Lower lobe of right lung (tissue), 2 donors: ENCODE measurements at places on chromosomes 4 and X. TPM values are rescaled to one million over a fixed set of nuclear protein-coding genes. Genes with fewer than 3 reads are reported as not detected.

DNA sequence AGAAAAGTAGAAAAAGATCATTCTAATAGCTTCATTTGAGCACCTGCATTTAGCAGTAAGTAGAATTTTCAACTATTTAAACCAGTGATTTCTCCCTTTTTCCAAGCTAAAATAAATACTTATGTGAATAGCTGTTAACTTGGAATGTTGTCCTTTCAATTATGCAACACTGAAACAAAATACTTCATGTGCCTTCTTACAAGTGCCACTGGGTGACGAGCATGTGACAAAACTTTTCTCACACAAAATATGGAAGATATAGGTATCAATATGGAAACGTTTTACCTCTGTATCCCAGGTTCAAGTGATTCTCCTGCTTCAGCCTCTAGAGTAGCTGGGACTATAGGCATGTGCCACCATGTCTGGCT, 708.3 kb downstream of the STIM2 start:
- no peak for DNase-seq

The P2RY8 gene
- total RNA-seq, result 3.0 TPM

DNA sequence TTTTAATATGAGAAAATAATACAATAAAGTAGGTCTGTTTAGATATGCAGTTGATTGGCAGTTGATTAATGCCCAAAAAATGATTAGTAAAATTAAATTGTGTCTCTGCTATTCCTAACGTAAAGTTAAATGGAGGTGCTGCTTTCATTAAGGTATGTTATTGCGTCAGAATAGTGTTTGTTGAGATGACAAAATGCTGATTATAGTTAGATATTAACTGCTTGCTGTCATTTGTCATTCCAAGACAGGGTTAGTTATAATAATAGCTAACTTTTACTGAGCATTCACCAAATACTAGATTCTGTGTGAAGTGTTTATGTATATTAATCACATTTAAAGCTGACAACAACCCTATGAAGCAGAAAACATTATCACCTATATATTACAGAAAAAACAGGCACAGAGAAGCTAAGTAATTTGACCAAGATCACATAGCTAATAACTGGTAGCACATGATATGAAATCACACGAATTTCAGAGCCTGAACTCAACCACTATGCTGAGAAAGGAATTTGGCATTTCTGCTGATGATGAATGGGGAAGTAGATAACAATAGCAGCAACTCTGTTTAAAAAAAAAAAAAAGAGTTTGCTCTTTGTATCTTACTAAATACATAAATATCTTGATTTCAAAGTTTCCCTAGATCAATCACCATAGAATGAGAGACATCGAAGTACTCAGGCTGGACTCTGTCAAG, 59.7 kb upstream of the WDR44 start:
- DNase-seq, result no peak

The PAGE2B gene
- total RNA-seq, result not detected

The ABHD18 gene
- 12.6 TPM for total RNA-seq

The MPC1L gene
- not detected for total RNA-seq

GRCh38 chr4:96637971-96638412, 798.1 kb downstream of the PDHA2 start:
- no peak for DNase-seq

The PRRG3 gene
- 1.1 TPM for total RNA-seq

DNA sequence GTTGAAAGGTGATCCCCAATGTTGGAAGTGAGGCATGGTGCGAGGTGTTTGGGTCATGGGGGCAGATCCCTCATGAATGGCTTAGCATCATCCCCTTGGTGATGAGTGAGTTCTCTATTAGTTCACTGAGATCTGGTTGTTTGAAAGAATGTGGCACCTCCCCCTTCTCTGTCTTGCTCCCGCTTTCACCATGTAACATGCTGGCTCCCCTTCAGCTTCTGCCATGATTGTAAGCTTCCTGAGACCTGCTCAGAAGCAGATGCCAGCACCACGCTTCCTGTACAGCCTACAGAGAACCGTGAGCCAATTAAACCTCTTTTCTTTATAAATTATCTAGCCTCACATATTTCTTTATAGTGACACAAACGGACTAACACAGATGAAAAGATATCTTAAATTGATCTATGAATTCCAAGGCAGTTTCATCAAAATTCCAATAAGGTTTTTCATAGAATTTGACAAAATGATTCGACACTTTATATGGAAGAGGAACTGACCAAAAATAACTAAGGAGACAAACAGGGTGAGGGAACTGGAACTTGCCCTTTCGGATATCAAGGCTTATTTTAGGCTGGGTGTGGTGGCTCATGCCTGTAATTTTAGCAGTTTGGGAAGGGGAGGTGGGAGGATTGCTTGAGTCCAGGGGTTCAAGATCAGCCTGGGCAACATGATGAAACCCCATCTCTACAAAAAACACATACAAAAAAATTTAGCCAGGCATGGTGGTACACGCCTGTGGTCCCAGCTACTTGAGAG, 56.9 kb upstream of the OGT start:
- no peak for DNase-seq

GRCh38 chrX:110532581-110532931, 173.9 kb downstream of the RTL9 start:
- no peak for DNase-seq

The METAP1 gene
- total RNA-seq, result 31.5 TPM

The TXK gene
- 7.5 TPM for total RNA-seq

The ADH7 gene
- total RNA-seq, result 0.47 TPM

- DNase-seq, result no peak
These were observed 22.8 kb downstream of the GABRB1 start for GRCh38 chr4:47054130-47054529.

The F8A2 gene
- total RNA-seq, result not detected

The DUX4 gene
- not detected for total RNA-seq

- DNase-seq, result no peak
These were observed 15.3 kb downstream of the TKTL1 start for GRCh38 chrX:154310616-154311536.

DNA sequence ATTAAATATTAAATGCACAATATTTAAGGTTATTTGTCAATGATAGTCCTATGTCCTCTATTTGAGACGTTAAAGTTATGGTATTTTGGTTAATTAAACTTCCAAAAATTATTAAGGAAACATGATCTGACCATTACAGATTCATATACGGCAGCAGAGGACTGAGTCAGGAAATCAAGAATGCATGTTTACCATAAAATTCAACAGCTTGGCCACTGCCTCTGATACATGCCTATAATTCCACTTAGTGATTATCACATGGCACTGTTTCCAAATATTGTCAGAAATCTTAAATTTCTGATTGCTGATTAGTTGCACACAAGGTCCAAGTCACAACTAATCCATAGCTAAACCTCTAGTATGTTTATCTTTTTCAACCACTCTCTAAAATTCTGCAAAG, 232.2 kb upstream of the UGT8 start:
- no peak for DNase-seq

DNA sequence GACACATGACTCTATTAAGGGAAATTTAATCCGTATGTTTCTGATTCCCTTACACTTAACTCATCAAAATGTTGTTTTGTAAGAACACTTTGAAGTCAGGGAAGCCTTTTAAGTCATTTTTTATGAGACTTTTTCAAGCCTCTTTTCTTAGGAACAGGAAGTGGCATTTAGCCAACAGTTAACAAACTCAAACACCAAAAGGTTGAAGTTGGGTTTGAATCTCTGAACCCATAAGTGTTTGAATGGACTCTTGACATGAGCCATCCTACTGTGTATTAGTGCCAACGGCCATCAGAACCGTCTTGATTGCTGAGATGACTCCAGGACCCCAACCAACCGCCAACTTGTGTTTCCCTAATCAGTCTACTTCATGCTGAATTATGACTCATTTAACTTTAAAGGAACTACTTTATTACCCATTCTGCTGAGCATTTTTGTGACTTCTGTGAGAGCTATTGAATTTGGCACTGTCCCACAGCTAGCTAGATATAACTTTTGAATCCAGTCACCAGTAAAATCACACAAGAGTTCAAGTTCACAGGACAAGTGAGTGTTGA, 209.1 kb upstream of the FAT1 start:
- DNase-seq, result no peak

DNA sequence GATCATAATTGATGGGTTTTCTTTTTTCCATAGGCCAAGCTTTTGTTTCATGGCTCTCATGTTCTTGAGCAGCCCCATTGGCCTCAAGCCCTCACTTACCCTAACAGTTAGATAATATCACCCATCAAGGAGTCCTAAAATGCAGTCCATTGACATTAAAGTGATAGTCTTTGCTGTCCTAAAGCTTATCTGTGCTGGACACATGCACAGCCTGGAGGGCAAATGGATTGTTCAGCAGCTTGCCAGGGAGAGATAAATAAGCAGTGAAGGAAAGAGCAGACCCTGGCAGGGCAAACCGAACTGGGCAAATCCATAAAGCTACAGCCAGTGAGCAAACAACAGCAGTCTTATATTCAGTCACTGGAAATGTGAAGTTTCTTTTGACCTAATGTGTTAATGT, 199.6 kb upstream of the MID1 start:
- DNase-seq, result no peak

GRCh38 chr4:112836895-112837294, 200.0 kb downstream of the LARP7 start:
- DNase-seq, result no peak

GRCh38 chr4:79334341-79334740, 8.5 kb upstream of the NAA11 start:
- DNase-seq, result no peak

GRCh38 chr4:70402762-70403161, 5.0 kb downstream of the OPRPN start:
- no peak for DNase-seq

GRCh38 chrX:136291824-136292223, 8.9 kb upstream of the ADGRG4 start:
- DNase-seq, result no peak

GRCh38 chrX:22249371-22249770, 23.3 kb upstream of the CBLL2 start:
- DNase-seq, result no peak

DNA sequence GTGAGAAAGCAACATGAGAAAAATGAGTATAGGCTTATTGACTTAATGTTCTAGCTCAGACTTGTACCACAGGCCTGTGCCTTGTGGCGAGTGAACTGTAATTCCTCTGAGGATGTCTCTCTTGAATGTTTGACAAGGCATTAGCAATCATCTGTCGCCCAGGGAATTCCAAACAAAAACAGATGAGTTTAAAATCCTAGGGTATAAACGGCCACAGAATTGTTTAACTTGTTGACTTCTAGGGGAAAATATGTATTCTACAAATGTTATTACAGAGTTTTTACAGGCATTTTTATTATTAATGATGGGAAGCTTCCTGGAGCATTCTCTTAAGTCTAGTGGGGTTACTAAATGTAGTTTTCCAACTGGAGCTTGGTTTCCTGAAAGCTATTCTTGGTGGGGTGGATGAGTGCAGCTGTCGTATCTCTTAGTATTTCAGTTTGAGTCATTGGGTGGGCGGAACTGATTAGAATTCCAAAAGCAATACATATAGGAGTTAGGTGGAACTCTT, 40.6 kb downstream of the ARHGAP10 start:
- no peak for DNase-seq

The ADGRG4 gene
- 0.27 TPM for total RNA-seq

DNA sequence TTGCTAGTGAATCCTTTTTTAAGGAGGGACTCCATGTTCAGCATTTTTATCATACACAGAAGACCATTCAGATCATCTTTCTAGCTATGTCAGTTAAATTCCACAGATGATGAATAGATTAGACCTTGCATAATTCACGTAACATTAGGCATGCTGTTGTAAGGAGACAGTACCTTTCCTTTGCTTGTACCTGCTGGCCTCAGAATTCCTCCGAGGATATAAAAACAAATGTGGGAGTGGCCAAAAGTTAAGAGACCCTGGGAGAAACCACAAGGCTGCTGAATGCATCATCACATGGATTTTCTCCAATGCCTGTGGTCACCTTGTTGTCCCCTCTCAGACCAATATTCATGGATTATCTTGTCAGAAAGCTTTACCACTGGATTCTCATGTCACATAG, 201.4 kb downstream of the MAGEB17 start:
- DNase-seq, result no peak

DNA sequence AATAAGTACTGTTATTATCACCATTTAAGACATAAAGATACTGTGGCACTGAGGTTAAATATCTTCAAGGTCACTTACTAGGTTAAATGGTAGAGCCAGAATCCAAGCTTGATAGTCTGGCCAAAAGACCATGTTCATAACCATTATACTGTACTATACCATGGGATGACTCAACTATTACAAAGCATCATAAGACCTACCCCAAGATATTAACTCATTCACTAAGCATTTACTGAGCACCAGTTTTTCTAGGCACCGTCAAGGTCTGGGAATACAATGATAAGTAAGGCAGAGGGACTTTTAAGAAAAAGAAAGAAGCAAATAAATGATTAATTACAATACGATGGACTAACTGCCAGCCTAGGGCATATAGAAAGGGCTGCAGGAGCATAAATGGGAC, 95.5 kb upstream of the KCTD8 start:
- DNase-seq, result no peak

DNA sequence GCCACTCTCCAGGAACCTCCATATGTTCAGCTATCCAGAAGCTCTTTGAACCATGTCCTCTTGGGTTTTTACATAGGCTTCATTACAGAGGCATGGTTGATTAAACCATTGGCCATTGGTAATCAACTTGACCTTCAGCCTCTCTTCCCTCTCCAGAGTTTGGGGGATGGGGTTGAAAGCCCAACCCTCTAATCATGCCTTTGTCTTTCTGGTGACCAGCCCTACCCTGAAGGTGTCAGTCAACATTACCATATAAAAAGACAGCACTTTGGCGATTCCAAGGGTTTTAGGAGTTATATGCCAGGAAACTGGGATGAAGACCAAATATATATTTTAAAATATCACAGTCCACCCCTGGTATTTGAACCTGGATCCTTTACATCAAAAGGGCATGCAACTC, 222.5 kb downstream of the CHIC1 start:
- no peak for DNase-seq

The FAM184B gene
- 0.24 TPM for total RNA-seq

GRCh38 chr4:61079427-61079826, 120.7 kb upstream of the ADGRL3 start:
- no peak for DNase-seq

DNA sequence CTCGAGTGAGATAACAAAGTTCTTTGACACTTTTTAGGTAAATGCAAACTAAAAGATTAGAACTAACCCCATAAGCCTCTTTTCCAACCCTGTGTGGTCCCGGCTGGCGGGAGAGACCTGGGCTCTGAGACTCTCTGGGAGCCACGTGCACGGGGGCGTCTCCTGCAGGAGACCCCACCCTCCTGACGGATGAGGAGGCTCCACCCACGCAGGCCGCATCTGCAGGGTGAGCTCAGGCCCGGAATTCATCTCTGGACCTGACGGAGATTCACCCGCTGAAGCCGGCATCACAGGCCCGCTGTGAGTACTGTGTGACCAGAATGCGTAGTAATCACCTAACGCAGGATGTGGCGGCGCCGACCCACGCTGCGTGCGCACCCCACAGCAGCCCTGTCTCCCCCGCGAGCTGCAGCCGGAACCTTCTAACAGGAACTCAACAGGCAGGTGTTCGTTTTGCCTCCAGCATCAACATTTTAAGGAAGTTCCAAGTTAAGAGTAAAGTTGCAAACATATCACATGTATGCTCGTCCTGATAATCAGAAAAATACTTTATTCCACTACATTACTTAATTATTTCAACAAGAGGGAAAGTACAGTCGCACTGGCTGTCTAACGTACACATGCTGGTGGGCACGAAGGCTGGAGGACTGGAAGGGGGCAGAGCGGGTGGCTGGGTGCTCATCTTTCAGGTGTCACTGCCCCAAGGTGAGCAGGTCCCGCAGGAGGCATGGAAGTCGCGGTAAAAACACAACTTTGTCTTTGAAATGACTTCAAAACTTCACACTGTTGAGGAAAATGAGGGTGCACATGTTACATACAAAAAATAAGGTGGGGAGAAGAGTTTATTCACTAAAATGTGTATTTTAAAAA, 44.5 kb downstream of the FGFRL1 start:
- DNase-seq, result no peak

GRCh38 chr4:55955710-55956109, 7.0 kb downstream of the CEP135 start:
- DNase-seq, result no peak

The HSFX2 gene
- not detected for total RNA-seq
